Subcutaneous adipose tissue (tissue), 4 donors: ENCODE measurements at places on chromosomes 7 and 10. TPM values are rescaled to one million over a fixed set of nuclear protein-coding genes. Genes with fewer than 3 reads are reported as not detected.

The AKR1C8 gene
- total RNA-seq: 1.5 TPM

The TDRD1 gene
- total RNA-seq: not detected

The CLDN3 gene
- total RNA-seq: not detected

The NOC3L gene
- total RNA-seq: 15.3 TPM

The C10orf62 gene
- total RNA-seq: 0.44 TPM

The UFSP1 gene
- not detected for total RNA-seq

The TFEC gene
- total RNA-seq: 9.2 TPM

The SPDYE11 gene
- total RNA-seq: not detected

The C10orf143 gene
- total RNA-seq: 1.2 TPM

The LIPM gene
- total RNA-seq: not detected

The ICA1 gene
- 55.4 TPM for total RNA-seq

The SPDYE8 gene
- total RNA-seq: not detected

The PNLIPRP2 gene
- total RNA-seq: not detected

The HABP2 gene
- not detected for total RNA-seq

The EIF3B gene
- 96.0 TPM for total RNA-seq

The TMEM176B gene
- total RNA-seq: 43.0 TPM

The PTPRE gene
- 66.8 TPM for total RNA-seq

The CPA4 gene
- total RNA-seq: not detected

The NYAP1 gene
- not detected for total RNA-seq

The RBM48 gene
- 15.8 TPM for total RNA-seq
